Fibroblast of skin of left biceps (primary cell): ENCODE measurements at places on chromosomes 5 and 9.

DNA sequence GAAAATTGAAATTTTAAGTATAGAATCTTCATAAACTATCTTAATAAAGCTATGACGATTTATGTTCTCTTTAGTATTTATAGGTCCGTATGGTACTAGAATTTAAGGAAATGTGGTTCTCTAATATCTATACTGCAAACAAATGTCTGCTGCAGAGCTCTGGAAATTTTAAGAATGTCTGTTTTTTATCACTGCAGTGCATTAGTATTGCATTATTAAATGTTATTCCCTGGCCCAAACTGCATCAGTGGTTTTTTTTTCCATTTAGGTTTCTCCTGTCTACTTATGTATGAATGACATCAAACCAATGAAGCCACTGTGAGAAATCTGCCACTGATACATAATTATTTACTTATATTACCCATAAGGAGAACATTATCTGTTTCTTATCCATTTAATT lies 211.4 kb upstream of the CD180 start:
- no peak for DNase-seq

DNA sequence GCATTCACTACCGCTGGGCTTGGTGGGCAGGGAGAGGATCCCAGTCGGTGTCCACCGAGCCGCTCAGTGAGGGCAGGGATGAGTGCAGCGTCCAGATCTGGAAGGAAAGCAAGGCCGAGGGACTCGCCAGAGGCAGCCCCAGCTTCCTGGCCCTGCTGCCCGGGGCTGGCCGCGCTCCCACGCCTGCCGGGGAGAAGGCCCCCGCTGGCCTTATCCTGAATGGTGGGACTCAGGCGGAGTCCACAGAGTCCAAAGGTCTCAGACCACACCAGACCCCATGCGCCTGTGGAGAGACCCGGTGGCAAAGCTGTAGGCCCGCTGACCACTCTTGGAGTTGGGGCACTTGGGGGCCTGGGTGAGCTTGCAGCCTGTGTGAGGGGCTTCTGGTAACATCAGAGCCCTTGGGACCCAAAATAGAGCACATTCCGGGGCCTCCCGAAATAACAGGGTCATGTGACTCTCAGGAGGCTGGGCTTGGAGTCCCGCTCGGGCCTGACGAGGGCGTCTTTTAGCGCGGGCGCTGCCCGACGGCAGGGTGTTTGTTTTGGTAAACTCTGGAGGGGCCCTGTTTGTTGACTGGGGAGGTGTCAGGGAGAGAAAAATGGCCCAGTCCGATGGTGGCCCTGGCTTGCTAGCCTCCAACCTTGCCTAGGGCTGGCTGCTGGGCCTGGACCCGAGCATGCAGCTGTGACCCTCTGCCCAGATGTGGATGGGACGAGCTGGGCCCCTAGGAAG lies 2.8 kb downstream of the RXRA start:
- DNase-seq, result no peak

- peak; percentile 70 for DNase-seq
Observed at GRCh38 chr5:112689155-112689909, 48.4 kb upstream of the APC start.

DNA sequence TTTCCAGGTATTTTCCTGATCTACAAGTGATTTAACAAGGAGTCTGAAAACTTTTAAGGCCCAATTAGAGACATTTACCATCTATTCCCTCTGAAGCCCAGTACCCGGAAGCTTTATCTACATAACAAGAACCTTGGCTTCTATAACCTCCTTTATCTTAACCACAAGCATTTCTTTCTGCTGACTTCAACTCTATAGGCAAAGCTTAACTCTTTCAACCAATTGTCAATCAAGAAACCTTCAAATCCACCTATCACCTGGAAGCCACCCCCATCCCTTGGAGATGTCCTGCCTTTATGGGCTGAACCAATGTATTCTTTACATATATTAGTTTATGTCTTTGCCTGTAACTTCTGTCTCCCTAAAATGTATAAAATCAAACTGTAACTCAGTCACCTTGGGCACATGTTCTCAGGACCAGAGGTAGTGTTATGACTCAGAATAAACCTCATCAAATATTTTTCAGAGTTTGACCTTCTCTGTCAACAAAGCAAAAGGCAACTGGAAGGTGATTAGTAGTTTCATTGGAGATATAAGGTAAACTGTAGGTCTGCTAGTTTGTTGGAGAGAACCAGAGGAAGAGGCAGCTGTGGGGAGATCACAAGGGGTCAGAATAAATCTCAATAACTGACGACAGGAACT lies 13.0 kb upstream of the RIMOC1 start:
- DNase-seq, result no peak

- DNase-seq, result no peak
Observed at GRCh38 chr5:68376935-68377334, 161.4 kb downstream of the PIK3R1 start.
